ENCODE measurements at places on chromosomes 2 and 18.

GRCh38 chr2:239195992-239196391 is 204.8 kb downstream of the HDAC4 start:
- DNase-seq = no peak

DNA sequence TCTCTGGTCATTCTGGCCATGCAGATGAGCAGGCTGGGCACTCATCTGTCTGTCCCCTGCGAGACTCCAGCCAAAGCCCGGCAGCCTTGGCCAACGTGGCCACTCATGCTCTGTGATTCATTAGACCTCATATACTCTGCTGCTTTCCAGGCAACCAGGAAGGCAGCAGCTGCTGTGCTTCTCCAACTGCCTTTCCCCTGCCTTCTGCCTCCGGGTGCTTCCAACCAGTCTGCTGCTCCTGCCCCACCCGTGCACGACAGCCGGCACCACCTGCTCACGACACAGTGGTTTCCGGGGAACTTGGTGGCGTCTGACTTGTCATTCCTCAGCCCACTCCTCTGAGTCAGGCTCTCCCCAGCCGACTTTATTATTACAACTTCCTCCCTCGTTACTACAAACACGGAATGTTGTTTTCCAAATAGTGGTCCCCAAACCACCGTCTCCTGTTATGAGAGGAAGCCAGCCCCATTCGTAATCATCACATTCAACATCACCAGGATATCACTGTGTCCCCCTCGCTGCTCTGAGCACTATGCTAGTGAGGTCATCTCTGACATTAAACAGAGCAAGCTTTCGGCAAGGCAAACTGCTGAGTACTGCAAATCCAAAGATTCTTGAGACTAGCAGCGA is 392.4 kb downstream of the ALK start:
- DNase-seq = no peak

GRCh38 chr2:20444101-20444992 is 2.5 kb upstream of the RHOB start:
- no peak for DNase-seq

DNA sequence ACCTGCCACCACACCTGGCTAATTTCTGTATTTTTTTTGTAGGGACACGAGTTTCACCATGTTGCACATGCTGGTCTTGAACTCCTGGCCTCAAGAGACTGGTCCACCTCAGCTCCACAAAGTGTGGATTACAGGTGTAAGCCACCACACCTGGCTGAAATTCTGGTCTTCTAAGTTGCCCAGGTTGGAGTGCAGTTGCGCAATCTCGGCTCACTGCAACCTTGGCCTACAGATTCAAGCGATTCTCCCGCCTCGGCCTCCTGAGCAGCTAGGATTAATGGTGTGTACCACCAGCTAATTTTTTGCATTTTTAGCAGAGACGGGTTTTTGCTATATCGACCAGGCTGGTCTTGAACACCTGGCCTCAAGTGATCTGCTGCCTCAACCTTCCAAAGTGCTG is 5.6 kb downstream of the POLR2D start:
- DNase-seq = no peak

DNA sequence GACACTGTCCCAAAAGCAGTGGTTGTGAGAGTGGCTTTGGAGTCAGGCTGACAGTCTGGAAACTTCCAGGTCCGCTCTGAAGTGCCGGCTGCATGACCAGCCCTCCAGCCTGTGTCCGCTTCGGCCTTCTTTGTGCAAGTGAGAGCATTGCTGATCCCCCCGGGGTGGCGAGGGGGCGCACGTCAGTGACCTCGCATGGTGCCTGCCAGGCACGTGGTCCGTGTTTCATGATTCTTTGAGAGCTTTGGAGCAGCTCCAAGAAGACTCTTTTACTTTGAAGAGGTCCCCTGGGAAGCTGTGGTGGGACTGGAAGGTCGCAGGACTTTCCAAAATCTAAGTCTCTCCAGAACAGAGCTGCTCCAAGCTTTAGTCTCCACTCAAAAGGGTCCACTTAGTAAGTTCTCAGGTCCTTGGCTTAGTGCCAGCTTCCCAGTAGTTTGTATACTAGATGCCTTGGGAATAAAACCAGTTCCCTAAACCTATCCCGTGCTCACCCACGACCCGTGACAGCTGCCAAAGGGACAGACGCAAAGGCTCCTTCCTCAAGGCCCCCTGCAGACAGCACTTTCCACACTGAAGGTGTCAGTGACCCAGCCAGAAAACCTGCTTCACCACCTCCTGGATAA is 68.8 kb downstream of the ADI1 start:
- DNase-seq = no peak

DNA sequence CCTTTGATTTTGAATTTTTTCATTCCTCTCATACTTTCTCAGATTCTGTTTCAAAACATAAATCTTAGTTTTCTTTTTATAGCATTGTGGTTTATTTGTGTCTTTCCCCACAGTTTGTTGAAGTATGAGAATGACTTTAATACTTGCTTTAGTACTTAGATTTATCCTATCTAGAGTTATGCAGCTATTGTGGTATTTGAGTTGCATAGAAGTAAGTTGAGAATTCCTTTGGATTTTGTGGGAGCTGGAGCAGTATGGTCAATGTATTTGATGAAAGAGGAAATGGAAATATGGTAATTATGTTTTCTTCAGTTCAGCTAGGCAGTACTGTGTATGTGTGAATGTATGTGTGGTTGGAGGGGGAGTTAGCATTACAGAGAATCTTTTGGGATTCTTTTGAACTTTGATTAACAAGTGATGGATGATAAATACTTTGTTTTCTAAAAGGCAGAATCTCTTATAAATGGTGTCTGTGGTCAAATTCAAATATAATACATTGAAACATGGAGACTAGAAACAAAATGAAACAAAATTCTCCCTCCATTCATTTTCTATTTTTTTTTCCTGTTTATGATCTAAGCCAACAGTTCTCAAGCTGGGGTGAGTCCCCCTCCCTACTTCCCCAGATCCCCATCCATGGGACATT is 3.0 kb downstream of the ACVR2A start:
- no peak for DNase-seq

- no peak for DNase-seq
These were observed 20.7 kb downstream of the IGFBP2 start for GRCh38 chr2:216653931-216654365.

GRCh38 chr2:4732560-4732959 is 959.6 kb upstream of the SOX11 start:
- no peak for DNase-seq

- no peak for DNase-seq
These were observed 502.1 kb downstream of the SUCLG1 start for GRCh38 chr2:83956991-83957390.

- DNase-seq = no peak
These were observed 228.0 kb downstream of the ETAA1 start for GRCh38 chr2:67625178-67625577.
